ENCODE measurements at places on chromosomes 2 and 18.

DNA sequence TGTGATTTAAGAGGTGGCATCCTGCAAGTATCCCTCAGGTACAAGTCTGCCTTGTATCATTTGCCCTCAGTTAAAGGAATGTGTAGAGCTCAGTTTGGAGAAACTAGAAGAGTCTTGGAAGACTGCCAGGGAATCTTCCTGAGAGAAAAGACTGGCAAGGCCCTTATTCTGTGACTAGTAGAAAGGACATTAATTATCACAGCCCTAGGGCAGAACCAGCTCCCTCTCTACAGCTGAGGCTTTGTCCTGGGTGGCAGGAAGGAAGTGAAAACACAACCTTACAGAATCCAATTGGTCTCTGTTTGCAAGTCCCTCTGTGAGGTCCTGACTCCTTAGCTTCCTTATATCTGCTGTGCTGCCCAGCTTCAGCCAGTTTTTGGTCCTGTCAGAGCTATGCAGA lies 385.9 kb upstream of the CYRIA start:
- no peak for DNase-seq

DNA sequence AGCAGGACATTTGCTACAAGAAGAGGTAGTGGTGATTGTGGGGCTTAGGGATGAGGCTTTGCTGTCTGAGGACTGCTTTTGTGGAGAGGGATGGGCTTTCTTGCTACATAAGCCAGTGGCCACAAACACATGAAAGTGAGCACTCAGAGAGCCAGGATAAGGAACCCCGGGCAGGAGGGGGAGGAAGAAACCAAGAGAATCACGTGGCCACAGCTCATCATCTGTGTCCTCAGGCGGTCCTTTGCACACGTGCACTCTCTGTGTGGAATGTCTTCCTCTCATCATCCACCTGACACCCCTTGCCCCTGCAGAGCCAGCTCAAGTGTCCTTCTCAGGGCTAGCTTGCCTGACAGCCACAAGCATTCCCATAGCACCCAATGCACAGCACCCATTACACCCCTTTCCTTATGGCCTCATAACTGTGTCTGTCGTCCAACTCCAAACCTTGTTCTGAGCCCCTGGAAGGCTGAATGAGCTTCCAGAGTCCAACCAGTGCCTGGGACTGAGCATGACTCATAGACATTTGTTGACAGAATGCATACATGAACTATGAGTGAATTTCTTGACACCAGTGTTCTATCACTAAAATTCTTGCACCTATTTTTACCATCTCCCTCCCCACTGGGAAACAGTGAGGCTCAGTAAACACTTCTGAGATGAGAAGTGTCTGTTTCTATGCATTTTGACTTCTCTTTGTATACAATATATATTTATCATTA lies 398.3 kb downstream of the ALK start:
- no peak for DNase-seq

- DNase-seq: peak; percentile 52
Measured at GRCh38 chr2:227826019-227826521, 12.4 kb downstream of the CCL20 start.

DNA sequence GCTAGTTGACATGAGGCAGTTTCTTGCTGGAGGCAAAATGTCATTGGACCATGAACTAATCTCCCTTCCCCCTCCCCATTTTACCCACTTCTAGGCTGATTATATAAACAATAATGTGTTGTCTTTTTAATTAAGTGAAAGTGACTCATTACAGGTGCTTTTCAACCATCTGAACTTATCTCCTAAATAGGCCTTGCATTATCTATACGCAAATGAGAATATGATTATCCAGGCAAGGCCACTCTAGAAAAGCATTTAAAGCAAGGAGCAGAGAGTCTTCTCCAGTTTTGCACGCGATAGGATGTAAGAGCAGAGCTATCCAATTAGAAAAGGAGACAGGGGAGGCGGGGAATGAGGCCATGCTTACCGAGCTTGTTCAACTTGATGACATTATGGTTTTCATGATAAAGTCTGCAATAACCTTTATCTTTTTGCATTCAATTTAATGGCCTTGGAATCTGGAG lies 286.1 kb upstream of the SIX3 start:
- DNase-seq: no peak

GRCh38 chr2:60880643-60881046 lies 729 bp upstream of the REL start:
- DNase-seq: no peak

All from ureter (tissue), 1 donor.